NCI-H1048 (cell line): ENCODE measurements at places on chromosomes 7 and 10.

GRCh38 chr7:138607216-138608126, 93.7 kb downstream of the SVOPL start:
- no peak for DNase-seq

- no peak for DNase-seq
Measured at GRCh38 chr10:121216721-121217181, 365.6 kb downstream of the WDR11 start.

DNA sequence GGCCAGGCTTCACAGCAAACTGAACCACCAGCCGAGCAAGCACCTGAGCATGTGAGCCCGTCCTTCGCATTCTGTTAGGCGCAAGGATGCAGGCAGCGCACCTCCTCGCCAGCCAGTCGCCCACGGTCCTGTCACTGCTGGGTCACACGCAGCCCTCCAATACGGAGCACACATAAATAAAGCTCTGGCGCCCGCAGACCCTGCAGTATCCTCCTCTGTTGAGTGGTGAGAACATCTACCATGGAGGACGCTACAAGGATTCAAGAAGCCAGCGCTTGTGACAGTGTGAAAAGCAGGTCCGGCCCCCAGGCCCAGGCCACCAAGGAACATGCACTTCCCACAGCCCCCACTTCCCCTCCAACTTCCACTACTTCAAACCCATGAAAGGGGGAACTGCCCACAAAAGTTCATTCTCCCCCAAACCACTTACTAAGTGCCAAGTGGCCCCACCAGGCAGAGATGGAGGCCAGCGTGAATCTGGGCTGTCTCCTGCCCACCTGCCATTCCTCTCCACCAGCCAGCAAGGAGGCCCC, 34.8 kb downstream of the VOPP1 start:
- no peak for DNase-seq

GRCh38 chr7:76328389-76328788, 25.9 kb downstream of the HSPB1 start:
- DNase-seq, result no peak

- no peak for DNase-seq
Measured at GRCh38 chr7:88243345-88243909, 23.6 kb upstream of the SRI start.

DNA sequence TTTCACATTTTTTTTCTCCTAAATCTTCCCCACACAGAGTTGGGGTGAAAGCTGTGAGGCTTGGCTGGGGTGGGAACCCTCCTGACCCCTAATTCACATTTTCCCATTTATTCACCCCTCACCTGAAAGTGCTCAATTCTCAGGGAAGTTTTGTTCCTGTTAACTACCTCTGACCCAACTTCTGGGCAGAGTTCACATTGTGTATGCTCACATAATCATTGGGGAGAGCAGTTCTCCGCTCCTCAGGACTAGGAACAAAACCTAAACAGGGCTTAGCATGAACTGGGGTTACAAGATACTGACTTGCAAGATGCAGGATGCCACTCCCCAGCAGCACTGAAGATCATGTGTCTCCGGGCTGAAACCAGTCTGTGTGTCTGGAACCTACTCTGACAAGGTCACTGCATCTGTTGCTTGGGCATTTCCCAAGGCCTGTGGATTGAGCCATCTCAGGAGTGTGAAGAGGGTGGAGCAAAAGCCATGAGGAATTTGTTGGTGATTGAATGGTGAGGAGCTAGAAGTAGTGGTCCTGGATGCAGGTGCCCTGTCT, 258.1 kb upstream of the IGFBP3 start:
- DNase-seq, result no peak

DNA sequence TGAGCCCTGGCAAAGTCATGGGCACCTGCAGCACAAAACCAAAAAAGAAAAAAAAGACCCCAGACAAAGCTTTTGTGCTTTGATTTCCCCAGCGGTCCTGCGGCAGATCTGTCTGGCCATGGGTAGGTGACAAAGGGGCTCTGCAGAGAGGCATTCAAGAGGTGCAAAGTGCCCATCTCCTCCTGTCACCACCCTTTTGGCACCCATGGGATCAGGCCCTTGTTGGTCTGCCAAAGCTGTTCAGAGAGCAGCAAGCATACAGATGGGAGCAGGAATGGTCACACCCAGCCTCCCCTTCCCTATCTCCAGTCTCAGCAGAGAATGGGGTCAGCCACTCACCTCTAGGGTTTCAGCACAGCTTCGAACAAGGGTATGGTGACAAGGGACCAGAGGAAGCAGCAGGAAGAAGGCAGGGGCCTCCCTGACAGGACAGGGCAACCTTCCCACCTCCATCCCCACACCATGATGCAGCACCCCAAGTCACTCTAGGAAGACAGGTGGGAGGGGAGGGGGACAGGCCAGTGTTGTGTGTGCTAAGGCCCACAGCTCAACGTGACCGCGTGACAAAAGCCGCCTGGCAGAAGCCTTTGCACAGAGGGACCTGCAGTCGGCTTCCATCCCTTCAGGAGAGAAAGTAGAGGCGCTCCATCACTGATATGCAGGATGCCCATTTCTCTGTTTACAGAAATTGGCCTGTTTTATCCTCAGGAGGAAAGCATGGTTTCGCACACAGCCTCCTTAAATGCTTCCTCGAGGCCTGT, 6.3 kb downstream of the CAMK2G start:
- DNase-seq, result no peak

DNA sequence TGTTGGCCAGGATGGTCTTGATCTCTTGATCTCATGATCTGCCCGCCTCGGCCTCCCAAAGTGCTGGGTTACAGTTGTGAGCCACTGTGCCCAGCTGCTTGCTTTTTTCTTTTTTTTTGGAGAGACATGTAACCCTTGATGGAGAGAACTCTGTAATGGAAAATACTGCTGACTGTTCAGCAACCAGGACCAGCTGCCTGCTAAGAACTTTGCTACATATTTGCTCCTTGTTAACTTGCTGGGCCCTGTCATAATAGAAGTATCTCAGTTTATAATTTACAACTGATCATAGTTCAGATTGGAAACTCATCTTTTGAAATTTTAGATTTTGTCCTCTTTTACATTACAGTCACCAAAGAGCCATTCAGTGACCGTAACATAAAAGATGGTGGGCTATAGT, 34.9 kb downstream of the TASOR2 start:
- DNase-seq, result no peak

GRCh38 chr10:29956335-29956924, 103.0 kb downstream of the JCAD start:
- DNase-seq, result no peak

DNA sequence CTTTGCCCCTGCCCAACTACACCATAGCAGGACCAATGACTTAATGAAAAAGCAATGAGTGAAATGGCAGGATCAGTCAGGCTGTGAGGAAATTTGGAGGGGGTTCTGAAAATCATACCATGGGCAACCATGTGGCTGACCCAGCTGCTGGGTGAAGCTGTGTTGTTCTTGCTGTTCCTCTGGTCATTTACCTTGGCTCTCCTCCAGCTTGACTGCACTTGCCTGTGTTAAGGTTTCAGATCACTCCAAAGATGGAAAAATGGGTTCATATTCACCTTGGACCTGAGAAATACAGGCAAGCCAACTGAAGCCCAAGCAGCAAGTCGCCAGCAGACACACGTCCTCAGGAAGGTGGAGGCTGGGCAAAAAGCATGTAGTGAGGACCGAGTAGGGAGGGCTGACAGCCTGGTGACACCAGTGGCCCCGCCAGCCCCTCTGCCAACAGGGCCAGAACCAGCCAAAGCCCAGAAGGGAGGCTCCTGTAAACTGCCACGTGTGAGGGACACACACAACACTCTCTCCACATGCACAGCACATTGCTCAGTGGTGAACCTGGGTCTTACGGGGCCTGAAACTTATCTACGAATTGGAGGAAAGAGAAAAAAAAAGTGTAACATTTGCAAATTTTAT, 40.1 kb downstream of the PARP12 start:
- DNase-seq, result no peak

- DNase-seq, result no peak
Measured at GRCh38 chr10:44895280-44895679, 15.9 kb upstream of the TMEM72 start.

GRCh38 chr10:49161411-49161997, 26.7 kb downstream of the TMEM273 start:
- no peak for DNase-seq

DNA sequence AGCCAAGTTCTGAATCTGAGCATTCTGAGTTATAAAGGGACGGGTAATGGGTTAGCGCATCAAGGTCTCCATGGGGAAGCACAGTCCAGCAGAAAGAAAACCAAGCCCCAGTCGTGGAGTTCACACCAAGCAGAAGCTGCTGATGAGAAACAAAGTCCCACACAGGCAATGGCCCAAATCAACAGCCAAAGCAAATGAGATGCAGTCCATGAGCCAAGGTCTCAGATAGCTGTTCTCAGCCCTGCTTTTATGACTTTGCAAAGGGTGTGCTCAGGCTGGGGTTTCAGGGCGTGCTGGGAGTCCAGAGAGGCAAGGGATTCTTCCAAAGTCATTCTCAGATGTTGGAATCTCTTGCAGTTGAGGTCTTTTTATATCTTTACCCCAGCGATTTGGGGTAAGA, 32.0 kb downstream of the THNSL1 start:
- DNase-seq, result no peak

GRCh38 chr7:39198556-39198955, 220.8 kb downstream of the POU6F2 start:
- no peak for DNase-seq

GRCh38 chr10:95333997-95334804, 43.4 kb upstream of the PDLIM1 start:
- DNase-seq, result no peak

DNA sequence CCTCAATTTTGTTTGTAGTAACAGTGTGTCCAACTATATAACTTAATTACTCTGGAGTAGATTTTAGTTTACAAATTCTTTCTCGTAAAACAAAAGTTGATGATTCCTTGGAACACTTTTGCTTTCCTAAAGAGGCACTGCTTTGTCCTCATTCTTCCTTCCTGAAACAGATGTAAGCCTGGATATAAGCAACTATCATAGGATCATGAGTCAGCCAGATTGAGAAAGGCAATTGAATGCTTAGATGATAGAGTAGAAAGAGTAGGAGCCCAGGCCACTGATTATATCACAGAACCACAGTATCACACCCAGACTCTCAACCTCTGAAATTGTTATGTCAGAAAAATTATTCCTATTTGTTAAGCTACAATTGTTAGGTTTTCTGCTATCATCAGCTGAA, 69.9 kb downstream of the TMEM106B start:
- no peak for DNase-seq

DNA sequence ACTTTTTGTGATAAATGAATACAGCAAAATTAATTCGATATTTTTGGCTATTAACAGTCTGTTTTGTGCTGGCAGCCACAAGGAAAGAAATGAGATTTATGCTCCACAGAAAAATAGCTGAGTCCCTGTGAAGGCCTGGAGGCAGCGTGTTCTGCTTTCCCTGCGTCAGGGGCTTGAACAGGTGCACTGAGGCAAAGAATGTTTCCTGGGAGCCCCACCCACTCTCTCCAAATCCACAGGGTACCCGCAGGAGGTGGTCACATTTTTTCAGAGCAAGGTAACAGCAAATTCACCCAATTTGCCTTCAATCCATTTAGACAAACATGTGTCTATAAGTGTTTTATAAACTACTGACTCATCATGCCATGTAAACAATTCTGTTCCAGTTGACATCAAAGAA, 308.1 kb downstream of the TCERG1L start:
- no peak for DNase-seq

DNA sequence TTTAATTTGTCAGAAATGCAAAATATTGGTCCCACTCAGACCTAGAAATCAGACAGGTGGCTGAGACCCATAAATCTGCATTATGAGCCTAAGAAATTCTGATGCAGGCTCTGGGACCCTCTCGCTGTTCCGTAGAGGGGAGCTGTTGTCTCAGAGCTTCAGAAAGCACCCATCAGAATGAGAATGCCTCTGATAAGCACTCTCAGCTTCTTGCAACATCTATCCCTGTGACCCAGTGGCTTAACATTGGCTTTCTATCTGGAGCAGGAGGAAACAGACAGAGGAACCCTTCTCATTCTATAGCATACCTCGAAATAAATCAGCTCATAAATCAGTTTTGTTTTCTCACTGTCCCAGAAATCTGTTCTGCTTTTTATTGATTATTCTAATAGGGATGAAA, 184.6 kb upstream of the SP4 start:
- DNase-seq, result no peak

DNA sequence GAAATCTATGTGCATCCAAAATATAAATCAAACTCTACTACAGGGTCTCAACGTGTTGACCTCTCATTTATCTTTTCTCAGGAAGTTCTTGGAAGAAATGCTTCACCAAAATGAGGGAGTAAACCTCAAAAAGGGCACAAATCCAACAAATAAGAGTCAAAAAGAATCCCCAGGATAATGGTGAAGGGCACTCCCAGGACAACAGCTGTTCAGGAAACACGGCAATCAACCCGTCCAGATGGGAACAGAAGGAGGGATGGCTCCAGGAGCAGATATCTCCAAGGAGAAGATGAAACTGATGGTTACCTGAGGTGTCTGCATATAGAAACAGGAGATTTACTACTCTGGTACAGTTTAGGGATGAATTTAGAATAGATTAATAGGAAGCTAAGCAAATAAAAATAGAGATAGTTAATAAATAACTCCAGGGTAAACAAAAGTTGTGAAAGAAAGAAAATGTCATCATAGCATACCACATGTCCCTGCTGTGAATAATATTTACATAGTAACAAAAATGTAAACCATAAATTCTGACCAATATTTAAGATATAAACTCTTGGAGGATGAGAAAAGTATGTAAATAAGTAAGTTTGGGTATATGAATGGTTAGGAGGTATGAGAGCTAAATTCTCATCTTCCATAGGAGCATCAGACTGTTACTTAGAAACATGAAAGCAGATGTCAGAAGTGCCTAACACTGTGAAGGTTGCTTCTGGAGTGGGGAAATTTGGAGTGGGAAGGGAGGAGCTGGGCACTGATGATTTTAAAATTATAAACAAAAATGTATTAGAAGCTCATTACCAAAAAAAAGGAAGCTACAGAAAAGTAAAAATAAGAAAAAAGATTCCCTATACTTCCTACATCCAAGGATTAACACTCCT, 237.5 kb upstream of the HPS1 start:
- DNase-seq, result no peak

DNA sequence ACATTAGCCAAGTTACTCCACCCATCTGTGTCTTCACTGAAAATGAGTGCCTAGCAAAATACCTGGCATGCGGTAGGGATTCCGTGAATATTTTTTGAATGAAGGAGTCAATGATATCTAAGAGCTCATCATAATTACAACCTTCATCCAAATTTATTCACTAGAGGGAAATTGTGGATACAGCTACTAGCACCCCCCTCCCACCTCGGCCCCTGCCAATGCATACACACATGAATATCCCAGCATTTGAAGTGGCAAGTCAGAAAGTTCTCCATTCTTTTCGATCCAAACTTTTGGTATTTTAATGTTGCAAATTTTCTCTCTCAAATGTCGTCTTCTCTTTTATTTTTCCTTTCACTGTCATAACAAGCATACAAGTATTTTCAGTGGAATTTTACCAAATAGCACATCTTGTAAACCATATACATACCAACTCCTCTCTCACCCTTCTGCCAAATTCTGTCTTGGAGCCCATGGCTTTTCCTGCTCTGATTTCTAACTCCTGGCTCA, 164.3 kb downstream of the GRID1 start:
- no peak for DNase-seq

GRCh38 chr7:70591643-70592042, 540.3 kb upstream of the GALNT17 start:
- DNase-seq, result no peak

- DNase-seq, result no peak
Measured at GRCh38 chr10:79078367-79079053, 9.7 kb downstream of the ZMIZ1 start.

- no peak for DNase-seq
Measured at GRCh38 chr7:74482197-74482467, 28.4 kb downstream of the GTF2IRD1 start.
